ENCODE measurements at places on chromosomes 13 and 19.

- peak; percentile 75 for DNase-seq
Observed at GRCh38 chr19:7500811-7501450, 12.1 kb upstream of the PEX11G start.

DNA sequence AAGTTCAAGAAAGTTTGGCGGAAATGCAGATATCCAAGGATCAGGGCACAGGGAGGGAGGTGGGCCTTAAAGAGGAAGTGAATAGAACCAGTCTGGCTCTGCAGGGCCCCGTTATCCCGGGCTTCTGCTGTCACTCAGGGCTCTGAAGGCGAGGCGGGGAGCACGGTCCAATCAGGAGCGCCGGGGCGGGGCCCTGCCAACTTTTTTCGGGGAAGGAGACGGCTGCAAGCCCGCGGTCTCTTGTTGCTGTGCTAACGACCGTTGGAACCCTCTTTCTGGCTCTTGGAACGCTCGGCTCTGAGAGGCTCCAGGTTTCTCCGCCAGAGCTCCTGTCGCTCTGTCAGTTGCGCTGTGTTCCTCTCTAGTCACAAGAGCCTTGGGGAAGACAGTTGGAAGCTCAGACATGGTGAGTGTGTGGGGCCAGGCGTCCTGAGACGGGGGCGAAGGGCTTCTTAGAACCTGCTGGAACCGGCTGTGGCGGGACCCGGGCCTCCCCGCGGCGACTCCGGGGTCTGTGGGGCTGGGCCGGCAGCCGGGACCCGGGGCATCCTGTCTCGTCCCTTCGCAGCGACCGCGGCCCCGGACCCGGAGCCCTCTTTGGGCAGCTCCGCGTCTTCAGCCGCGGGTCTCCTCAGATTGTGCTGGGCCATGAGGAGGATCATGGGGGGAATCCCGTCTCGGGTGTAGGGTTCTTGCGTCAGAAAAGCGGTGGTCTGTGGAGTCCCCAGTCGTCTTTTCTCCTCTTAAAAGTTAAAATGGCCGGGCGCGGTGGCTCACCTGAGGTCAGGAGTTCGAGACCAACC lies 27.7 kb downstream of the ZNF844 start:
- DNase-seq, result peak; percentile 77

DNA sequence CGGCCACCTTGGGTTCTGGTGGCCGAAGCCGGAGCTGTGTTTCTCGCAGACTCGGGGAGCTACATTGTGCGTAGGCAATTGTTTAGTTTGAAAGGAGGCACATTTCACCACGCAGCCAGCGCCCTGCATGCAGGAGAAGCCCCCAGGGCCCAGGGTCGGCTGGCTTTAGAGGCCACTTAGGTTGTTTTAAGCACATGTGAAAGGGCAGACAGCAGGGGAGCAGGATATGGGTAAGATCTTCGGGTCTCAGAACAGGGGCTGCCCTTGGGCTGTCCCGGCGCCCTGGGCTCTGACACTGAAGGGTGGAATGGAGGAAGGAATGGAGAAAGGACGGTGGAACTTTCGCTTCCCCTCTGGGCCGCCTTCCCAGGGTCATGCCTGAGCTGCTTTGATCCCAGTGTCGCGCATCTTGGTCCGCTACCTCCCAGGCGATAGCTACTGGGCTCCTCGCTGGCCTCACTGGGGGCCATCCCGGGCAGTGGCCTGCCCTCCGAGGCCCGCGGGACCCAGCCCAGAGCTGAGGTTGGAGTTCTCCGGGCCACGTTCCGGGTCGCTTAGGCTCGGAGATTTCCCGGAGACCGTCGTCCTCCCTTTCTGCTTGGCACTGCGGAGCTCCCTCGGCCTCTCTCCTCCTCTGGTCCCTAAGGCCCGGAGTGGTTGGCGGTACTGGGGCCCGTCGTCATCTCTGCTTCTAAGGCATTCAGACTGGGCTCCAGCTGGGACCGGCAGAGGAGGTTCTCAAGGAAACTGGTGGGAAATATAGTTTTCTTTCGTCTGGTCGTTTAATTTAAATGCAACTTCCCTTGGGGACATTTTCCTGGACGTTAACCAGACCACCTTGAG lies 4.3 kb upstream of the POU4F1 start:
- DNase-seq, result no peak

DNA sequence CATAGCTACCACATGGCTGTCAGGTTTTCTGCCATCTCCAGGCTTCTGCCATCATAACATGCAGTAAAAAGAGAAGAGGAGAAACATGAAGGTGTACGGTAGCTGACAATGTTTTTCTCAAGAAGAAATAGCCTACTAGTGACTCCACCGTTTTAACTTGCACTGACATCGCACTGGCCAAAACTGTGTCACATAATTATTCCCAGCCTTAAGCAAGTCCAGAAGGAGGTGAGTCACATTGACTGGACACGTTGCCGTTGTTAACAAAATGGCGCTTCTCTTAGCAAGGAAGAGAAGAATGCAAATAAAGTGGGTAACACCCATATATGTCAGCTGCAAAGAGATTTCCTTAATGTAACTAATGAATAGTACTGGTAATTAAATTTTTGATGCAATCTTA lies 810.4 kb upstream of the SLC10A2 start:
- no peak for DNase-seq

- peak; percentile 44 for DNase-seq
Observed at GRCh38 chr13:49679246-49679645, 12.0 kb downstream of the EBPL start.

DNA sequence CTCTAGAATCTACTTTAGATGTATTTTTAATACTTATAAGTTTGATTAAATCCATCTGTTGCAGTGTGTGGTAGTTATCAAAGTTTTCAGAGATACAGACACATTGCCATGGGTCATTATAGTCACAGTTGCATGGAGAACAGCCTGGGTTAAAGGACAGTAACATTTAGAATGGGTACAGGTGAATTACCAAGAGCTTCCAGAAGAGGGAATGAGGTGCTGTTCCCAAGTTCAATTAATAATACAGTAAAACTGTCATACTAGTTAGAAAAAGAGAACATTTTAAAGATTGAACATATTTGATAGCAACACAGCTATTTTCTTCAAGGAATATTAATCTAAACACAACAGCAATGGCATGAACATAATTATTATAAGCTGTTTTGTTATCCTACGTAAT lies 322.6 kb upstream of the SLC10A2 start:
- DNase-seq, result no peak

DNA sequence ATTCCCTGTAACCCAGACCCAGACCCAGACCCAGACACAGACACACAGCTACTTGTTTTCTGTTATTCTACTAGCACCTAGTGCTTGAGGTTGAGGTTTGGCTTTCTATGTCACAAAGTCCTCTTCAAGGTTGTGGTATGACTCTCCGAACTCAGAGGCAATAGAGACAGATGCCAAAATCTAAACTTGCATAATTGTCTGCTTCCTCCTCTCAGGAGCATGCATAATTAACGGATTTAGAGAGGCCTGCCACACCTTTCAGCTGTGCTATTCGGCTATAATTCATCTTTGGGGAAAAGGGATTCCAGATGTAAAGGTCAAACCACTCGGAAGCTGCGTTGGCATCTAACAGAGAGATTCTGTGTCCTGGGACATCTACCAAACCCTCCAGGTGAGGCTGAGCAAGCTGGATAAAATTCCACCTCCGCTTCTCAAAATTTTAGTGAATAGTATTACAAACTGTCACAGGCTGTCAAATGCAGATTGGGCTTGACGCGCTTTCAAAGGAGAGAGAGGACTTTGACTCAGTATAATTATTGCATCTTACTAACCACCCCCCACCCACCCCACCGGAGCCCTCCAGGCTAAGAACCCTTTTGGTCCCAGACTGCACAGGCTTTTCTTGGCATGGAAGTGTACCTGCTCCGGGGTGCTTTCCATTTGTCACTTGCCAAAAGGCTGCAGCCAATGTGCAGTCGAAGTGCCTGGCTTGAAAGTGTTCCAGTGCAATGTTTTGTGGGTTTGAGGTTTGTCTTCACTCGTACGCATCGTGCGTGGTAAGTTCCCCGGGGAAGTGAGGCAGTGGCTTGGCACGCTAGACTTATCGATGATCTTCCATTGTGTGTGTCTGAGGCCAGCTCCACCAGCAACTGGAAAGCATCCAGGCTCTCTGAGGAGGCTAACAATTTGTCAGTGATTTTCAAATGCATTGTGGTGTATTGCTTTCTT lies 194.1 kb downstream of the TDRD3 start:
- DNase-seq, result no peak

GRCh38 chr13:52835071-52835839 lies 13.2 kb downstream of the PCDH8 start:
- DNase-seq, result no peak

DNA sequence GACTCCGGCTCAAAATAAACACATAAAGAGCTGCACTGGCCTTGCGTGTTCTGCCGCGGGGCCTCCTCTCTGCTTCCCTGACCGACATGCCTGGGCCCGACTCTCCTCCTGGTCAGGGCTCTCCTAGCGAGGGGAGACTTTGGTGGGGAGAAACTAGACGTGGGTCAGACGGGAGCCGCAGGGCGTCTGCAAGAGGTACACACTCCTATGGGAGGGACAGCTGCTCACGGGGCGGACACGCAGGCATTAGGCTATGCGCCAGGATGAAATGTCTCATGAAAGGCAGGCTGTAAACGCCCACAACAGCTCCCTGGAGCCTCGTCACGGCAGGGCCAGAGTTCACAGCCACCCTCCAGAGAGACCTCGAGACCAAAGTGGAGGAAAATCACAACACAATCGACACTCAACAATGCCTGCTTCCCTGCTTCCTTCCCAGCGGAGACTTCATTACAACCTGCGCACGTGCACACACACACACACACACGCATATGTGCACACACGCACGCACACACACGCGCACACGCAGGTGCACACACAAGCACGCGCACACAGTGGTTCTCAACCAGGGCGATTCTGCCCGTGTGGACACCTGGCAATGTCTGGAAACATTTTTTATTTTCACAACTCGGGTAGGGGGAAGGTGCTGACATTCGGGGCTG lies 5.8 kb downstream of the SLC39A3 start:
- no peak for DNase-seq

DNA sequence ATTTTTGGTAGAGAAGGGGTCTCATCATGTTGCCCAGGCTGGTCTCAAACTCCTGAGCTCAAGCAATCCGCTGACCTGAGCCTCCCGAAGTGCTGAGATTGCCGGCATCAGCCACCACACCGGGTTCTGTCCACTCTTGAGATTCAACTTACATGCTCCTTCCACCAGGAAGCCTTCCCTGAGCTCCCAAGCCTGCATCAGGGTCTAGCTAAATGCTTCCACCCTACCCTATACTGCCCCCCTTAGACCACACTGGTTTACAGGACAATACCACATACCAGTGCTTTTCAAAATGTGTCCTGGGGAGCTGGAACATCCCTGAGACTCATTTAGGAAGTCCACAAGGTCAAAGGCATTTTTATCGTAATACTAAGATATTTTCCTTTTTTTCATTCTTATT lies 15.1 kb upstream of the CACNG8 start:
- DNase-seq, result no peak

- no peak for DNase-seq
Observed at GRCh38 chr19:55962186-55962585, 14.6 kb downstream of the NLRP8 start.

GRCh38 chr13:48265217-48265815 lies 32.3 kb downstream of the ITM2B start:
- peak; percentile 47 for DNase-seq

DNA sequence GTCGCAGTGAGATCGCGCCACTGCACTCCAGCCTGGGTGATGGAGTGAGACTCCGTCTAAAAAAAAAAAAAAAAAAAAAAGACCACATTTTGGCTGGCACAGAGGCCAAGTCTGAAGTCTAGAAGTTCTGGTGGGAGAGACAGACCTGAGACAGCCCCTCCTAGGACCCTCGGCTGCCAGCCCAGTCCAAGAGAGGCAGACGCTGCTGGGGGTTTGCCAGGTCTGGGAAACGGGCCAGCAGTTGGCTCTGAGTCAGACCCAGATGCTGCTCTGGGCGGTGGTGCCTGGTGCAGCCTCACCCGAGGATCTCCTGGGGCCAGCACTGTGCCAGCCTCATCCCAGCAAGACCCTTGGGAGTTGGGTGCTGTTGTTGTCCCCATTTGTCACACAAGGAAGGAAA lies 5.8 kb downstream of the FCHO1 start:
- DNase-seq, result no peak

DNA sequence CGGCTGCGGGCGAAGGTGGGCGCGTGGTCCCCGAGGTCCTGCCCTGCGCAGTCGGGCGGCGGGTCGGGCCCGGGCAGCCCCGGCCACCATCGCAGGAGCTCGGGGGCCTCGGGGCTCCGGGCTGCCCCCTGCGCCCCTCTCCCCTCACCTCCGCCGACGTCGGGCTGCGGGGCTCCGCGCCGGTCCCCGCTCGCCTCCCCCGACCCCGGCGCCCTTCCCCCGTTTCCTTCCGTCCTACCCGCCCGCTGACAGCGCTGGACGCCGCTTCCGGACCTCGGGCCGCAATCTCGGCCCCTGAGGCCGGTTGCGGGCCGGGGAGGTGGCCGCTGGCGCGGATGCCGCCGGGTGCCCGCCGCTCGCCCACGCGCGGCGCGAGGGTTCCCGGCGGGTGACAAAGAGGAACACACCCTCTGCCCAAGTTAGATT lies 720 bp downstream of the FARP1 start:
- DNase-seq, result no peak

DNA sequence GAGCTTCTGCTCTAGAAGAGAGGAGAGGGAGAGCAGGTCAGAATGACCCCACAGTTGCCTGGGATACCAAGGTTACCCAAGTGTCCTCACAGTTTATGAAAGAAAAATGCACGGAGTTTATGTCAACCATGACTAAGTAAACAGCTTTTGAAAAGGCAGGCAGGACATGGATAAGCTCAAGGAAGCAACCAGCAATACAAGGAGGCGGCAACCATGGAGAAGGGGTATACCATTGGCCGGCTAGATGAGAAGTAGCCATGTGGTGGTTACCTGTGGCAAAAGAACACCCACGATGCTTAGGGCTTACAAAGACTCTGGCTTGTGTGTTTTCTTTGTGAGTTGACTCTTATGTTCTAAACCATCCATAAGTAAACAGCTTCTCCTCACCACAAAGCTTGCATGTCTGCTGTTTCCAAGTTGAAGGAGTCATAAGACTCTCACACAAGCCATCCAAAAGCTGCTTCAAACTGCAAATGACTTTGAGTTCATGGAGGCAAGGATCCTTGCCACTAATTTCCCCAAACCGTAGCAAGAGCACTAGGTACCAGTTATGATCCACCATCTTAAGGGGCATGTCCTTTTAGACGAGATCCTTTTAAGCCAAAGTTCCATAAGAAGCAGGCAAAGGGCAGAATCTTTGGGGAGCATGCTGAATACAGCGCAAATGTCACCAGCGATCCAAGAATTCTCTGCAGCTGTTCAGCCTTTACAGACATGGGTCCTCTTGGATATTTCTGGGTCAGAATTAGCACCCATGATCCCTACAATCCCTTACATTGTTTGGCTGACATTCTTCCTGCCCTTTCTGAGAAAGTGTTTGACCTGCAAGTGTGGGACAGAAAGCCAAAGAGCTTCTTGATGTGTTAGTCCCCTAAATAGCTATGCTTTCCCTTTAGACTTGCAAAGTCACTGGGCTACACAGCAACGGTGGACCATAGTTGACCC lies 74.8 kb upstream of the IPO5 start:
- DNase-seq, result no peak

DNA sequence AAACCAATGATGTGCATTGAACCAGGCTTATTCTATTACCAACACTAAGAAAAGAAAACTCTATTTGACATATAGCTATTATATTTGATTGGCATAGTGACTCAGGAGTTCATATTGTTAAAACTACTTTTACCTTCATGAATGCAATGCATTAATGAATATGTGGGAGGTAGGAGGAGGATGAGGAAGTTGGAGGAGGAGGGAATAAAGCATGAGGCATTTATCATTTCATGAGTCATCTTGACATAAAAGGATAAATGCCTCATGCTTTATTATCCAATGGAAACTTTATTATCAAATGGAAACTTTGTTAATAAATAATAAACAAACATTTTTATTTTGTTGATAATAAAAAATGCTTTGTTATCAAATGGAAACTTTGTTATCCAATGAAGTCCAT lies 116.5 kb downstream of the SPRY2 start:
- DNase-seq, result no peak

Measured in activated naive CD4-positive, alpha-beta T cell treated with anti-CD3 and anti-CD28 coated beads, Interleukin-2, amount 10 ng/mL, durations not matched to agents 7 days and 5 days (primary cell).